Activated CD8-positive, alpha-beta memory T cell treated with anti-CD3 and anti-CD28 coated beads, Interleukin-2, amount 10 ng/mL, durations not matched to agents 7 days and 5 days (primary cell): ENCODE measurements at places on chromosomes 7 and 10.

- no peak for DNase-seq
Observed at GRCh38 chr10:117569610-117570390, 27.3 kb downstream of the EMX2 start.

DNA sequence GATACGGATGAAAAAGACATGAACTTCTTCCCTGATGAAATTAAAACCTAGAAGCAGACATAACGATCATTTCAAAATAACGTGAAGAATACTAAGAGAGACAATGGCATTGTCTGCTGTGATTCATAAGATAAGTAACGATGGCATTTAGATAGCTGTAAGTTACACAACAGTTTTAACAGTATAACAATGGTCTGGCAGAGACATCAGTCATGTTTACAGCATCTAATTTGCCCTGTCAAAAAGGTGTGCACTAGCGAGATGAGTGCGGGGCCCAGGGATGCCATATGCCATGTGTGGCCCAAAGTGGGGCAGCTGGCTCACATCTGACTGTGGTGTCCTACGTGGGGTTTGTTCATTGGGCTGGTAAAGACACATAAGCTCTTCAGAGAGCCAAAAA lies 55.7 kb upstream of the RHEB start:
- no peak for DNase-seq

DNA sequence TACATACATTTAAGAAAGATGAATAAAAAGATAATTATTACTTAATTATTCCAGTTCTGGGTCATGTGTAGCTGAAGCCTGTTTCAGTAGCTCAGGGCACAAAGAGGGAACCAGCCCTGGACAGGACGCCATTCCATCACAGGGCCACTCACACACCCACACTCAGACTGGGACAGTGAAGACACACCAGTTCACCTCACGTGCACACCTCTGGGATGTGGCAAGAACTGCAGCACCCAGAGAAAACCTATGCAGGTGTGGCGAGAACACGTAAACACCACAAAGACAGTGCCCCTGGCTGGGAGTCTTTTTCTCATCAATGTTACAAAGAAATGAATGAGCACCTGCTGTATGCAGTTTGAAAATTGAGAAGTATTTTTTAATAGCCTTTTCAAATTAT lies 1.6 kb upstream of the IDI1 start:
- DNase-seq = peak; percentile 74

DNA sequence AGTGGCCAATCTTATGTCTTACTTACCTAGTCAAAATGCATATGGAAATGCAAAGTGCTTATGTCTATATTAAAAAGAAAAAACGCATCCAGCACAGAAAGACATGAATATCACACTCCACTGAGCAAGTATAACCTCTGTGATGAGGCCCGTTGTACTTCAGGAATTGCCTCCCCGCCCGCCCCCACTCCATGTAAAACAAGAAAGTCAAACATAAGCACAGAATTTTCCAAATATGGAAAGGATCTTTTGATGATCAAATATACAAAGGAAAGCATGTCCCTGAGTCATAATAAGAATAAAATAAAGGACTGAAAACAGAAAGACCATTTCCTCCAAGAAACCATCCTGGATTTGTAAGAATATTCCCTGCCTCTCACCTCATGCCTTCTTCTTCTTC lies 229.1 kb downstream of the BAMBI start:
- no peak for DNase-seq

DNA sequence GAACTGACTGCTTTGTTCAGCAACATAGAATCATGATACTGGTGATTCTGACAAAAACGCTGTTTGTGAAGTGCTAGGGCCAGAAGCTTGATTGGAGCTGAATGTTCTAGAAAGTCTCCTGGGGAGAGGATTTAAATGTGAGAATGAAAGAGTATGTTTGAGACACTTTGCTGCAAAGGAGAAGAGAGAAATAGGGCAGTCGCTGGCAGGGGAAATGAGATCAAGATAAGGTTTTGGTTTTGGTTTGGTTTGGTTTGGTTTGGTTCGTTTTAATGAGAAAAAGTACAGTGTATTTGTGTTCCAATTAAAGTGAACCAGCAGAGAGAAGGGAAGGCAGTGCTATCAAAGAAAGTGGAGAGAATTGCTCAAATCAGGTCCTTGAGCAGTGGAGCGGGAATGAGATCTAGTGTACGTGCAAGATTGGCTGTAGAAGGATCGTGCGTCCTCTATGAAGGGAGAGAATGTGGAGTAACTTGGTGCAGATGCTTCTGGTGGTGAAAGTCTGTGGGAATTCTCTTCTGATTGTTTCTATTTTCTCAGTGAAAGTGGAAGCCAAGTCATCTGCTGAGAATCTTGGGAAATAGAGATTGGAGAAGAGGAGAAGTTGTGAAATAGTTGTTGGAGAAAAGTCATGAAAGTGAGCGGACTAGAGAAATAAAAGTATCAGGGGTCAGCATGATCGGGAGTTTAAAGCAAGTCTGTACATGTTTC lies 270.5 kb downstream of the CCDC3 start:
- no peak for DNase-seq

DNA sequence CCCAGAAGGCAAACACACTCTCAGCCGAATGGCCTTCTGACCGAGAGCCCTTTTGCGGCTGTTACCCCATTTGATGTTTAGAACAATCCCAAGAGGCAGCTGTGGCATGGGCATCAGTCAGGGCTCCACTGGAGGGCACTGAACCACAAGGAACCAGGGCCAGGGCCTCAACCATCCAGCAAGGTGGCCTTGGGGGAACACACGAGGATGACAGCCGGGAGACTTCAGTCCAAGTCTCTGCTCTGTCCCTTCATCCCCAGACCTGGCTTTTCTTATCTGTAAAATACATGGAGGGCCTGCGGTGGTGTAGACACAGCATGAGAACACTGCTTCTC lies 63.6 kb upstream of the INSIG1 start:
- peak; percentile 51 for DNase-seq
